Left renal pelvis (tissue), 4 donors: ENCODE measurements at places on chromosomes 5 and 9.
A peak's percentile ranks its signal among the peaks of the same experiment; 100 is the strongest.

- no peak for DNase-seq
Measured at GRCh38 chr5:133925269-133925668, 43.2 kb downstream of the C5orf15 start.

- no peak for DNase-seq
Measured at GRCh38 chr9:113431191-113431590, 20.6 kb downstream of the C9orf43 start.

- no peak for DNase-seq
Measured at GRCh38 chr5:130234816-130235215, 330.6 kb downstream of the CHSY3 start.

GRCh38 chr5:77635917-77636640 is 2.4 kb downstream of the OTP start:
- no peak for DNase-seq

DNA sequence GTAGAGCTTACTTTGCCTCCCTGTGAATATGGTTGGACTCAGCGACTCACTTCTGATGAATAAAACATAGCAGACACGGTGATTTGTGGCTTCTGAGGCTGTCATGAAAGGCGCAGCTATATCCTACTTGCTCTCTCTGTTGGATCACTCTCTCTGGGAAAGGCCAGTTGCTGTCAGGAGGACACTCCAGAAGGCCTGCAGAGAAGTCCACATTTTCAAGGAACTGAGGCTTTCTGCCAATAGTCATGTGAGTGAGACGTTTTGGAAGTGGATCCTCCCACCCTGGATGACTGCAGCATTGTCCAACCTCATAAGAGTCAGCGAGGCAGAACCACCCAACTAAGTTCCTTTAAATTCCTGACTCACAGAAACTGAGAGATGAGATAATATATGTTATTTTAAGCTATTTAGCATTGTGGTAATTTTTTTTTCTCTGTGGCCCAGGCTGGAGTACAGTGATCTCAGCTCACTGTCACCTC is 156.0 kb upstream of the MAST4 start:
- no peak for DNase-seq

DNA sequence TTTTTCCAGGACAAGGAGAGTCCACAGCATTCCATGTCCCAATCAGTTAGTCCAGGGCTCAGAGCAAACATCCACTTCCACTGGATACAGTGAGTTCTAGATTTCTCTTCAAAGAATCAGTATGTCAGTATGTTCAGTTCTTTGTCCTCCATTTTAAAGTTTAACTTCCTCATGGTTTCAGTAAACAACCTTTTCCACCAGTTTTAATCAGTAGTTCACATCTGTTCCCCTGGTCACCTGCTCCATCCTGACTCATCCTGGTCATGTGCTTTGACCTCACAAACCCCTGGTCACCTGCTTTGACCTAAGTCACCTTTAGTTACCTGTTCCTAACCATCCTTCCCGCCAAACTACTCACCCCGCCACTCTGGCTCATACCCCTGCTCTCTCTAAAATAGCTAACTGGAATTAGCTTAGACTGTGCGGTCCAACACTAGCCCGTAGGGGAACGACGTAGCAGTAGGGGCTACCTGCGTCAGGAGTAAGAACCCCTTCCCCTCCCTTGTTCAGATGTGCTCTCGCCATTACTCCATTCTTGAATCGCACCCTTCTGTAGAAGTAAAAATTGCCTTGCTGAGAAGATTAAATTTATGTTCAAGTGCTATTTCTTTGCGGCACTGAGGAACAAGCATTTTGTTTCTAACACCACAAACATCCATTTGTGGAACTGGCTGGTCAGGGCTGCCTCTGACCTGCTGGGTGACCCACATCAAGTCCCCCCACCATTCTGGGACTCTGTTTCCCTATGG is 5.5 kb downstream of the ENG start:
- no peak for DNase-seq

GRCh38 chr9:69554945-69555344 is 117.2 kb downstream of the APBA1 start:
- no peak for DNase-seq

GRCh38 chr9:69936427-69936826 is 107.2 kb upstream of the MAMDC2 start:
- DNase-seq = no peak

- DNase-seq = peak; percentile 17
Measured at GRCh38 chr5:59673438-59674058, 220.0 kb downstream of the PDE4D start.

DNA sequence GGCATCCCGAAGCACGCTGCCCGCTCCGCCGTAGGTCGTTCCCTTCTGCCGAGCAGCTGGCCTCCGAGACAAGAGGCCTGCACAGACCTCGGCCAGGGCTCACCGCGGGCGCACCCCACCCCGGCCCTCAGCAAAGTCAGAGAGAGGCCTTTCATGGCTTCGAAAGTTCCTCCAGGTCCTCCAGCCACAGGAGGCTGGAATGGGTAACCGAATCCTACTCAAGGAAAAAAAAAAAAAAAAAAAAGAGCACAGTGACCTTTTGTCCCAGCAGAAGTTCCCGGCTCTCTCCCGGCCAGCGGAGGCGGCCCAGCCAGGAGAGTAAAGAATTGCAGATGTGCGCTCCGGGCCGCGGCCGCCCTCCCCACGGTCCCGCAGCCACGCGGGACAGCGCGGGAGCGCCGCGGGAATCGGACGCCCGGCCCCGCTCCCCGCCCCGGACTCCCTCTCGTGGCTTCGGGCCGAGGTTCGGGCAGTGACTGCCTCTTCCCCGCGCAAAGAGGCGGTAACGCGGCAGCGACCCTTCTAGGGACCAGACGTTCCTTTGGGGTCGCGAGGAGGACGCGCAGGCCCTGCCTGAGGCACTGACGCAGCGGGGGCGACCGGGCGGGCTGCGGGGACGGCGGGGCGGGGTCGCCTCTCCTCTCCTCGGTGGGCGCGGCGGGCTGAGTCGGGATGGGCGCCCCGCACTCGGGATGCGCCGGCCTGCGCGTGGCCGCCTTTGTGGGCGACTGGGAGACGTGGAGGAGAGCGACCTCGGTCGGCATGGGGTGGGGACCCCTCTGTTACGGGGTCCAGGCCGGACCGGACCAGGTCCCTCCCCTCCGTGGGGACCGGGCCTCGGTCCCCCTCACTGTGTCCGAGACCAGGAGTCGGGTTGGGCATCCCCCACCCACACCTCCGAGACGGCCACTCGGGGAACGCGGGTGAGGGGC is 754 bp downstream of the GFPT2 start:
- DNase-seq = no peak

- DNase-seq = no peak
Measured at GRCh38 chr5:43900974-43901373, 298.0 kb downstream of the NNT start.

GRCh38 chr5:40276426-40277102 is 403.2 kb upstream of the PTGER4 start:
- no peak for DNase-seq

- DNase-seq = no peak
Measured at GRCh38 chr5:155605920-155606319, 592.4 kb downstream of the KIF4B start.

DNA sequence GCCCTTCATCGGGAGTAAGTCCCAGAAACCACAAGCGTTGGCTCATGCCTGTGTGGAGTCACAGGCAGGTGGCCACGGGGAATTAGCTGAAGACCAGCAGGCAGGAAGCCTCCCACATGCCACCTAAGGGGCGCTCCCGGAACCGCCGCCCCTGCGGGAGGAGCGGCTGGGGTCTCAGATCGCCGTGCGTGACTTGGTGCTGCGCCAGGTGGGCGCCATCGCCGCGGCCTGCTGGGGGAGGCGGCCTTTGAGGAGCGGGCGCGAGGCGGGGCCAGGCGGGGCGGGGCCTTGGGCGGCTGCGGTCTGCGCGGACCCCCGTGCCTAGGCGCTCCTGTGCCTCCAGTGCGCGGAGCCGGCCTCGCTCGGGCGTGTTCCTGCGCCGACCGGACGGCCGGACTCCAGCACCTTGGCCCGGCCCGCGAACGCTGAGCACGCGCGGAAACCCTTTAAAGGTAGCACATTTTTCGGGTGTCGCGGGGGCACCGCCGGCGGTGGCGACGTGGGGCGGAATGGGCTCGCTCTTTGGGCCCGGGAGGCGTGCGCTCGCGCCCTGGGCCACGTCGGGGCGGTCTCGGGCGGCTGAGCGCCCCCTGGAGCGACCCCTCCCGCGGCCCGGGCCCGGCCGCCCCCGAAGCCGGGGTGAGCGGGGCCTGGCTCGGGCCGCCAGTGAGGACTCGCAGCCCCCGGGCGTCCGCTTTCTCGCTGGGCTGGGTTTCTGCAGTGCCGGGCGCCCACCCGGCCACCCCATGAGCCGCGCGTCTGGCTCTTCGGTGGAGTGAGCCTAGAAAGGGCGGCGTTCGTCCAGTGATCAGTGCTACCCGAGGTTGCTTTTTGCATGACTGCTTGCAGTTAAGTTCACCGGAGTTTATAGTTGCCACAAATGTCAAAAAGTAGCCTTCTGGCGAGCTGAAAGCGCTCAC is 24.5 kb downstream of the LECT2 start:
- peak; percentile 36 for DNase-seq

GRCh38 chr5:133801955-133802751 is 166.3 kb downstream of the C5orf15 start:
- no peak for DNase-seq

- no peak for DNase-seq
Measured at GRCh38 chr9:96668868-96669534, 13.9 kb upstream of the PRXL2C start.

GRCh38 chr9:133114886-133115603 is 6.0 kb downstream of the RALGDS start:
- no peak for DNase-seq

GRCh38 chr5:133531178-133531577 is 81.2 kb downstream of the FSTL4 start:
- DNase-seq = no peak
